HEK293T (cell line): ENCODE measurements at places on chromosomes 11 and 22.

GRCh38 chr11:3106736-3107524 is 49.7 kb upstream of the CARS1 start:
- no peak for DNase-seq

DNA sequence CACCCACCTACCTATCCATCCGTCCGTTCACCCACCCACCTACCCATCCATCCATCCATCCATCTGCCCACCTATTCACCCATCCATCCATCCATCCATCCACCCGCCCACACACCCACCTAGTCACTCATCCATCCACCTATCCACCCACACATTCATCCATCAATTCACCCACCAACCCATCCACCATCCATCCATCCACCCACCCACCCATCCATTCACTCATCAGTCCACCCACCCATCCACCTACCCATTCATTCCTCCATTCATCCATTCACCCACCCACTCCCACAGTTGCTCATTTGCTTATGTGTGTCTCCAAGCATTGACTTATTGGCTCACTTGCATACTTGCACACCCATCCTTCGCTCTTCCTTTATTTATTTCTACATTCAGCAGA is 50.1 kb downstream of the MYO7A start:
- no peak for DNase-seq

GRCh38 chr22:50503475-50504145 is 3.9 kb downstream of the LMF2 start:
- no peak for DNase-seq

DNA sequence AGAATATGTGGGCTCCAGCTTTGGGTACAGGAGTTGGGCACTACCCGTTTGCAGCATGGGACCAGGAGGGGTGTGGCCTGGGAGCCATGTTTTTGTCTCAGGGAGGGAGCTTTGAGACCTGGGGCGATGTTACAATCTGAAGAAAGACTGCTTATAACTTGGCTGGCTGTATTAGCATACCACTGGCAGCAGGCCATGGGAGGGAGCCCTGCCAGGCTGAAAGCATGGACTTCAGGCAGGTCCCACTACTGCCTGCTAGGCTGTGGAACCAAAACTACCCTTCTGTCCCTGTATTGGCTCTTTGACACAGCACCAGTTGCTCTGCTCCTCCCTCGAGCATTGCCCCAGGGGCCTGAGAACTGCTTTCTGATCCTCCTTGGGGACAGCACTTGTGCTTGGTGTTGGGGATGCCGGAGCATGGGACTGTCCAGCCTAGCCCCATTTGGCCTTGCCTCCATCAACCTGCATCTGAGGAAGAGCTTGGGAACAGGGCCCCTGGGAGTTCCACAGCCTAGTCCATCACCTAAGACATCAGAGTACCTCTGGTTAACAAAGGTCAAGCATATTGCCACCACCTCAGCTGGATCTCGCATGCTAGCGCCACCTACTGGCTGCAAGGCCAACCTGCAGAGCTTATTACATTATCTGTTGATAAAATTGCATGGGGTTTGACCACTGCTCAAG is 217.4 kb downstream of the SBF2 start:
- DNase-seq, result peak; percentile 42

- no peak for DNase-seq
Observed at GRCh38 chr11:122703541-122704272, 48.2 kb downstream of the UBASH3B start.

DNA sequence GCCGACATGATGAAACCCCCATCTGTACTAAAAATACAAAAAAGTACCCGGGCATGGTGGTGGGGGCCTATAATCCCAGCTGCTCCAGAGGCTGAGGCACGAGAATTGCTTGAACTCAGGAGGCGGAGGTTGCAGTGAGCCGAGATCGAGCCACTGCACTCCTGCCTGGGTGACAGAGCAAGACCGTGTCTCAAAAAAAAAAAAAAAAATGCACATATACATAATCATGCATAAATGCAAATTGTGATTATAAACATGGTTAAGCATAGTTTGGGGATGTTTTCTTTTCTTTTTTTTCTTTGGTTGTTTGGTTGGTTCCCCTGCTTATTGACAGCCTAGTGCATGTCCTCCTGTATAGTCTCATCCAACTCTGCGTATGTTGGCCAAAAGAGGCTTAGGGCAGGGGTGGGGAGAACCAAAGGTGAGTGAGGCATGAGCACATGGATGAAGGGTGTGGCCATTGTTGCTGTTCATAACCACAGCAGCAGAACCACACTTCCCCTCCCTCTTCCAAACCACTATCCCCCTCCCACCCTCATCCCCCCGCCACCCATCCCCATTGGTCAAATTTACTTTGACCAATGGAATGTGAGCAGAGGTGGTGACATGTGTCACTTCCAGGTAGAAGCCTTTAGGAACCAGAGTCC is 6.9 kb upstream of the VPS37C start:
- DNase-seq, result no peak

GRCh38 chr22:24588381-24588756 is 4.5 kb downstream of the LRRC75B start:
- no peak for DNase-seq

DNA sequence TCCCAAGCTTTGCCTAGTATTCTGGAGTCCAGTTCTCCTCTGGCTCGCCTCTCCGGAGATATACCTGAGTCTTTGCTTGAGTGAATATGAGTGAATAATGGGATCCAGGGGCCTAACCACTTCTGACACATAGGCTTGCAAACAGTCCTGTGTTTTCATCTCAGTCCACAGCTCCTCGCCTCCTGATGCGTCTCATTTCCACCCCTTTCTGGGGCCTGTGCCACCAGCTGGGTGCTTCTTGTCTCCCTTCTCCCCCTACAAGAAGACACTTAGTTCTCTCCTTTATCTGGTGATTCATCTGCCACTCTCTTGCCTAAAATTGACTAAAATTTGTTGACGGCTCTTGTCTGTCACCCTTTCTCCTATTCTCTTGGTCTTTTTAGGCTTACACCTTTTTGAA is 44.6 kb downstream of the SFI1 start:
- DNase-seq, result no peak

GRCh38 chr11:1235901-1236315 is 13.0 kb downstream of the MUC5B start:
- DNase-seq, result no peak

- no peak for DNase-seq
Observed at GRCh38 chr11:86157797-86158378, 86.7 kb upstream of the EED start.

GRCh38 chr11:111922803-111923202 is 4.1 kb downstream of the C11orf52 start:
- DNase-seq, result no peak

DNA sequence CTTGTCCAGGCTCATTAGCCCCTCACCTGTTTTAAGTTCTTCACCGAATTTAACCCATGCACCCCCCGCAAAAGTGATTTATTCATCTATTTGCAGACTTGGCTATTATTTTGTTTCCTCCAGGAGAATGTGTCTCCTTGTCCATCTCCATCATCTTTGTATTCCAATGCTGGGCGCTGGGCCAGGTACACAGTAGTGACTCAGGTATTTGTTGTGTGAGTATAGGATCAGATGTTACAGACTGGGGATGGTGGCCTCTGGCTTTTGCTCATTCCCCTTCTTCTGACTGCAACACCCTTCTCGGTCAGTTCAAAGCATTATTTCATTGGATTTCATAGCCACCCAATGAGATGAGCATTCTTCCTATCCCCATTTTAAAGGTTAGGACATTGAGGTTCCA is 408.2 kb downstream of the MN1 start:
- DNase-seq, result no peak

DNA sequence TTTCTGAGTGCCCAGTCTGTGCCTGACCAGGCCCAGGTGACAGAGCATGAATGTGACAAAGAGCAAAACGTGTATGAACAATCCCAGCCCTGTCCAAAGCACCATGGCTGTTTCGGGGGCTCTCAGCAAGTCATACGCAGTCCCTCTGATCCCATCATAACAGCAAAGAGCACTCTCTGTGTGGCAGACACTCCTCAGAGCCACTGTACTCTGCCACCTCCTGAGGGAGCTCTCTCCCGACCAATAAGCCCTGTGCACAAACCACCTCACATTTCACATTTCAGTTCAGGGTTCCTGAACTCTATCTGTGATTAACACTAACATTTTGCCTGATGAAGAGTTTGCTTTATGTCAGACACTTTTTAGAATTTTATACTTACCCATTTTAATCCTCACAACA is 6.6 kb downstream of the DGCR2 start:
- DNase-seq, result peak; percentile 52

DNA sequence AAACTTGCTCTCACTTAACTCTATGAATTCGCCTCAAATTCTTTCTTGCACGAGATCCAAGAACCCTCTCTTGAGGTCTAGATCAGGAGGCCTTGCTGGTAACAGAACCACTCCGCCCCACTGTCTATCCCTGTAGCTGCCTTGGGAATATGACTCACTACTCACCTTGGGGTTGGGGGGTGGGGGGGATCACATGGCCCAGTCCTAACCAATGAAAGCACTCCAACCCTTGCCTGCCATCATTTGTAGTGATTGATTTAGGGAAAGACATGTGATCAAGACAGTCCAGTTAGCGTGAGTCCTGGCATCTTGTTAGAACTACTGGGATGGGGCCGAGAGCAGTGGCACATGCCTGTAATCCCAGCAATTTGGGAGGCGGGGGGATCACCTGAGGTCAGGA is 4.8 kb upstream of the MRTFA start:
- DNase-seq, result no peak

- no peak for DNase-seq
Observed at GRCh38 chr11:113045146-113045545, 83.9 kb downstream of the NCAM1 start.

DNA sequence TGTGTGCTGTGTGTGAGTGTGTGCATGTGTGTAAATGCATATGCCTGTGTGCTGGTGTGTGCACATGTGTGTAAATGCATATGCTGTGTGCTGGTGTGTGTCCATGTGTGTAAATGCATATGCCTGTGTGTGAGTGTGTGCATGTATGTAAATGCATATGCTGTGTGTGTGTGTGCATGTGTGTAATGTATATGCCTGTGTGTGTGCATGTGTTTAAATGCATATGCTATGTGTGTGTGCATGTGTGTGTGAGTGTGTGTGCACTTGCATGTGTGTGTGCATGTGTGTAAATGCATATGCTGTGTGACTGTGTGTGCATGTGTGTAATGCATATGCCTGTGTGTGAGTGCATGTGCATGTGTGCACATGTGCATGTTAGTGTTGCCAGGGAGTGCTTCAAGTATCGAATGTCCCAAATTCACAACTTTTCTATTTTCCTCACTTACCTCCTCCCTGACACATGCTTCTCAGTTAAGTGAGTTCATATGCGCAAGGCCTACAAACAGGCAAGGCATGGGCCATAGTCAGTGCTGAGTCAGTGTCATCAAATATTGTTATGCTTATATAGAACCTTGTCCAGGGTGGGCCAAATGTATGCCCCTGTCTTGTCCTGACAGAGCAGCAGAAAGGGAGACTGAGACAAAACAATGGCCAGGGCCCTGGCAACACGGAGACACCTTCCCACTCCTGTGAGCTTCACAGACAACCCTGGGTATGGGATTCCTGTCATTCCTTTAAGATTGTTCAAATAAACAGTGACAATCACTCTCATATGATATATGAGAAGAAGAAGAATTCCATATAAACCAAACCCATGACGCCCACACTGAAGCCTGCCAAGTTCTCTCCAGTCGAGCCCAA is 38.6 kb downstream of the GGTLC2 start:
- no peak for DNase-seq

DNA sequence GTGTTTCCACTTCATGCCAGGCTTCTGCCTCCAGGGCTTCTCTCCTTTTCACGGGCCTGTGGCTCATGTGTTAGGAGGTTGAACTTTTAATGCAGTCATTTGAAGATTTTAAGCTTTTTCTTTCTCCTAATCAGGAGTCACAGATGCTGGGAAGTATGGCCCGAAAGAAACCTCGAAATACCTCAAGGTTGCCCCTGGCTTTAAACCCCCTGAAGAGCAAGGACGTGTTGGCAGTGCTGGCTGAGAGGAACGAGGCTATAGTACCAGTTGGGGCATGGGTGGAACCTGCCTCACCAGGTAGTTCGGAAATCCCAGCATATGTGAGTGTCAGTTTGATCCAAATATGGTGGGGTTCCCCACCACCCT is 571 bp downstream of the CCDC15 start:
- no peak for DNase-seq

GRCh38 chr11:73577496-73577917 is 20.4 kb downstream of the FAM168A start:
- DNase-seq, result no peak

DNA sequence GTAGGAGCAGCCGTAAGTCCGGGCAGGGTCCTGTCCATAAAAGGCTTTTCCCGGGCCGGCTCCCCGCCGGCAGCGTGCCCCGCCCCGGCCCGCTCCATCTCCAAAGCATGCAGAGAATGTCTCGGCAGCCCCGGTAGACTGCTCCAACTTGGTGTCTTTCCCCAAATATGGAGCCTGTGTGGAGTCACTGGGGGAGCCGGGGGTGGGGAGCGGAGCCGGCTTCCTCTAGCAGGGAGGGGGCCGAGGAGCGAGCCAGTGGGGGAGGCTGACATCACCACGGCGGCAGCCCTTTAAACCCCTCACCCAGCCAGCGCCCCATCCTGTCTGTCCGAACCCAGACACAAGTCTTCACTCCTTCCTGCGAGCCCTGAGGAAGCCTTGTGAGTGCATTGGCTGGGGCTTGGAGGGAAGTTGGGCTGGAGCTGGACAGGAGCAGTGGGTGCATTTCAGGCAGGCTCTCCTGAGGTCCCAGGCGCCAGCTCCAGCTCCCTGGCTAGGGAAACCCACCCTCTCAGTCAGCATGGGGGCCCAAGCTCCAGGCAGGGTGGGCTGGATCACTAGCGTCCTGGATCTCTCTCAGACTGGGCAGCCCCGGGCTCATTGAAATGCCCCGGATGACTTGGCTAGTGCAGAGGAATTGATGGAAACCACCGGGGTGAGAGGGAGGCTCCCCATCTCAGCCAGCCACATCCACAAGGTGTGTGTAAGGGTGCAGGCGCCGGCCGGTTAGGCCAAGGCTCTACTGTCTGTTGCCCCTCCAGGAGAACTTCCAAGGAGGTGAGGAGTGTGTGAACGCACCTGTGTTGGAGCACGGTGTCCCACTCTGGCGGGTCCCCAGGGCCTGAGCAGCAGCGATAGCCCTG is at the start of gene TAGLN:
Gene TAGLN, plus strand, starts transcription at position 318 of the 863 bp plus-strand sequence. CDS start 3,644 bp downstream, outside the sequence.
- no peak for DNase-seq

DNA sequence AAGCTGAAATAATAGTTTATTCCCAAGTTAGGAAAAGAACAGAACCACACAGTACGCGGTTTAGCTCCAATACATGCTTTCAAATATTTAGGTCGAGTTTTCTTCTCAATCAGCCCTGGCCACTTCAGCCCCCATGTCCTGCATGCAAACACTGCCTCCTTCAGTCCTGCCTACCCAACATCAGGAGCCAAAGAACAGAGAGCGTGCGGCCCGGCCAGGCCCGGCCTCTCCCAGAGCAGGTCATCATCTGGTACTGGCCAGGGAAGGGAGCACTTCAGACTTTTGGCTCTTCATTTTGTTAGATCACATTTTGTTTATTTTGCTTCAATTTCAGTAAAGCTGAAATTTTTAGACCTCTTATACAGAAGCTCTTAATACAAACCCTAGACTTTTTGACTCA is 6.7 kb downstream of the BRD1 start:
- DNase-seq, result no peak

GRCh38 chr11:126149759-126150625 is 61.5 kb downstream of the RPUSD4 start:
- no peak for DNase-seq

- no peak for DNase-seq
Observed at GRCh38 chr11:9092853-9093778, 1.7 kb upstream of the SCUBE2 start.

- DNase-seq, result no peak
Observed at GRCh38 chr22:26618455-26618854, 628 bp upstream of the CRYBB1 start.

GRCh38 chr22:17774206-17774925 is at the start of gene BID:
TSS of gene BID (minus strand) at chr22:17774469. CDS start at chr22:17750116, 24,353 bp downstream.
- DNase-seq, result peak; percentile 54
